ENCODE measurements at places on chromosomes 11 and 22. TPM values are rescaled to one million over a fixed set of nuclear protein-coding genes. Genes with fewer than 3 reads are reported as not detected.

DNA sequence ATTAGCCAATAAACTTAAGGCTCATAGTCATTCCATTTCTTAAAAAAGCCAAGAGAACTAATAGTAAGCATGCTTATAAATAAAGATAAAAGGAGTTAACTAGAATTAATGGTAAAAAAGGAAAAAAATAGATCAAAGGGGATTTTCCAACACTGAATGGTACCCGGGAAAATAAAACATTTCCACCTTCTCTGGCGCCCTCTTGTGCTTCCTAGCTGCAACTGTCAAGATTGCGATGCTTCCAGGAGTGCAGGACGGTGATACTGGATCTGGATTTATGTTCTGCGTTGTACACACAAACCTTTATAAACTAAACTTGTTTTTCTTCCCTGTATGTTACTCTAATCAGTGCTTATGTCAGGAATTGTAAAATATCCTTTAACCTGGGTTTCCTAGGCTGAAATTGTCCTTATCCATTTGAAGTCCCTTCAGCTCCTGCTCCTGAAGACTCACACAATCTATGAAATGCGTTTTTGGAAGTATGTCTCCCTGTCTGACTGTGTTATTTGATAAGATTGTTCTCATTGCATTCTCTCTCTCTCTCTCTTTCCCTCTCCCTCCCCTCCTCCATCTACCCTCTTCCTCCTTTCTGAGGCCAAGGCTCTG lies 9.6 kb upstream of the HTATIP2 start:
- no peak for DNase-seq

DNA sequence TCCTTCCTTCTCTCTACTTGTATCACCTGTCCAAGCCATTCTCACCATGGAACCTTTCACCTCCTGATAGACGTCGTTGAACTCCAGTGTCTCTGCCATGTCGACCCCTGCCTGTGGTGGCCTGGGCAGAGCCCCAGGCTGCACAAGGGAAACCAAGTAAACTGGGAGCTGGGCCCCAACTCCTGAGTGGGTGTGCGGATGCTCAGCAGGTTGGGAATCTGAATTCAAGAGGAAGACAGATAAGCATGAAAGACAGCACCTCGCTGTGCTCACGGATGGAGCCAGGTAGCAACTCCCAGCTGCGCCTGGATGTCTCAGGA lies 709 bp downstream of the SSRP1 start:
- DNase-seq, result no peak

DNA sequence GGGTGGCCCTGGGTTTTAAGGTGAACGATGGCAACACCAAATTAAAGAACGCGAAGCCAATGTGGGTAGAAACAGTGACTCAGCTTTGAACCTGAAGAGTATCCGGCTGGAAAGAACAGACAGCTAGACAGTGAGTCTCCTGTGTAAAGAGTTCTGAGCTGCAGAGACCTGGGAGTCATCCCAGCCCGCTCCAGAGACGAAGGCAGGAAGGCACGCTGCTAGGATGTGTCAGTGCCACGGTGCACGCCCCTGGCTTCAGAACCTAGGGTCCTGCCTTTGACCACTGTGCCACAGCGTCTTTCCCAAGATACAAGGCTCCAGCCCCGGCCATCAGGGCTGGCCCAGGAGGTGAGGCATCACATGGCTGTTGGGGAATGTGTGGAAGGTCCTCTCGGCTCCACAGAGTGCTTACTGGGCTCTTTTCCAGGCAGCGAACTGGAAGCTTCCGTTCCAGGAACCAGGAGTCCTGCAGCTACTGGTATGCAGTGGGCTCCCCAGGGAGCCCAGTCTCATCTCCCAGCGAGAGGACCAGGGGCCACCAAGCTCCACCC lies 29.9 kb downstream of the LRFN4 start:
- DNase-seq, result no peak

GRCh38 chr11:121194731-121195596 lies 93.9 kb downstream of the TECTA start:
- peak; percentile 72 for DNase-seq

- DNase-seq, result no peak
Measured at GRCh38 chr11:77203901-77204753, 76.1 kb downstream of the MYO7A start.

GRCh38 chr22:31840585-31840984 lies 86.8 kb downstream of the DEPDC5 start:
- no peak for DNase-seq

- DNase-seq, result no peak
Measured at GRCh38 chr11:123653827-123654565, 428 bp downstream of the SCN3B start.

GRCh38 chr11:29527391-29527936 lies 489.4 kb downstream of the KCNA4 start:
- DNase-seq, result no peak

GRCh38 chr11:78796956-78797355 lies 222.3 kb upstream of the NARS2 start:
- no peak for DNase-seq

- DNase-seq, result no peak
Measured at GRCh38 chr11:10579700-10580099, 11.2 kb upstream of the LYVE1 start.

GRCh38 chr11:82858556-82859091 lies 41.6 kb downstream of the PRCP start:
- no peak for DNase-seq

DNA sequence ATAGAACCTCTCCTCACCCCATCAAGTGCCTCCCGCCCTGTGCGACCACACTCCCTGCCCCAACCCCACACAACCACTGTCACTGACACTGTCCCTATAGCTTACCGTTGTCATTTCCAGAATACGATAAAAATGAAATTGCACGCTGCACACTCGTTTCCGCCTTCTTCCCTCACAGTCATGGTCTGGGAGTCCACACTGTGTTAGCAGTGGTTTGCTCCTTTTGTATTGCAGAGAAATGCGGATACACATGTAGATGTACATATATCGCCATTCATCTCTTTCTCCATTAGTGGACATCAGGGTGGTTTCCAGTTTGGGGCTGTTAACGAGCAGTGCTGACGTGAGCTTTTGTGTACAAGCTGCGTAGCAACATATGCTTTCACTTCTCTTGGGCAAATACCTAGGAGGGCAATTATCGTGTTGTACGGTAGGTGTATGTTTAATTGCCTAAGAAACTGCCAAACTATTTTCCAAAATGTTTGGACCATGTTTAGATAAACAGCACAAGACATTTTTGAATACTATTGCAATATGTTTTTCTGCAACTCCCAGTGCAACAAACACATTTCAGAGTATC lies 59.2 kb upstream of the CD5 start:
- no peak for DNase-seq

The TMEM151A gene
- polyA plus RNA-seq, result not detected

The ZC3H12C gene
- 7.2 TPM for polyA plus RNA-seq

The KCNJ11 gene
- polyA plus RNA-seq, result 2.1 TPM

The OR52E2 gene
- not detected for polyA plus RNA-seq

The ARRB1 gene
- 27.1 TPM for polyA plus RNA-seq
